ENCODE measurements at places on chromosomes 2 and 18.

DNA sequence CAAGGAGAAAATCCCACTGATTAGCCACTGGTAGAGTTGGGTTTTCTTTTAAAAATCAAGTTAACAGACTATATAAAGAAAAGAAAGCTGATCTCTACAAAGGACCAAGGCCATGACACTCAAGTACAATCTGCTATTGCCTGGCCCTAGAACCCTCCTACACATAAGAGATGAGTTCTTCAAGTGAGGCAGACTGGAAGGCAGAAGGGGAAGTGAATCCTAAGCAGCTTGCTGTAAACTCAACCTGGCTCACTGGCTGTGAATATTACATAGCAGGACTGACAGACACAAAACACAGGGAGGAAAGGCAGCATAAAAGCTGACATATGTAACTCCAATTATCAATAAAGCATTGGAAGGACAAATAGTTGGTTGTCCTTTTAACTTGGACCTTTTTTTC, 65.4 kb downstream of the TRIP12 start:
- no peak for DNase-seq

- DNase-seq = no peak
Measured at GRCh38 chr2:147375073-147375472, 469.8 kb upstream of the ACVR2A start.

GRCh38 chr2:210172219-210172575, 988 bp upstream of the KANSL1L start:
- no peak for DNase-seq

DNA sequence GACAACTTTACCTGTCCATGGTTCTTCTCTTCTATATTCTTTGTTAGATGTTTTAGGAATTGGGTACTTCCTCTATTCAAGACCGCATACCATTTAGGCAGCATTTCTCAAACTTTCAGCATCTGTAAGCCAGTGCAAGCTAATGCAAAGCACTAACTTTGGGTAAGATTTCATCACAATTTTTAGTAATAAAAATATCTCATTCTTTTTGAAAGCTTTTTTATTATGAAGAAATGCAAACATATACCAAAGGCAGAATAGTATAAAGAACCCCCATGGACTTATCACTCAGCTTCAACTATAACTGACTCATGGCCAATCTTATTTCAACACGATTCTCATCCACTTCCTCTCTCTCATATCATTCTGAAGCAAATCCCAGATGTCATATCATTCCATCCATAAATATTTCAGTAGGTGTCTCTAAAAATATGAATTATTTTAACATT, 32.9 kb downstream of the INO80C start:
- no peak for DNase-seq

DNA sequence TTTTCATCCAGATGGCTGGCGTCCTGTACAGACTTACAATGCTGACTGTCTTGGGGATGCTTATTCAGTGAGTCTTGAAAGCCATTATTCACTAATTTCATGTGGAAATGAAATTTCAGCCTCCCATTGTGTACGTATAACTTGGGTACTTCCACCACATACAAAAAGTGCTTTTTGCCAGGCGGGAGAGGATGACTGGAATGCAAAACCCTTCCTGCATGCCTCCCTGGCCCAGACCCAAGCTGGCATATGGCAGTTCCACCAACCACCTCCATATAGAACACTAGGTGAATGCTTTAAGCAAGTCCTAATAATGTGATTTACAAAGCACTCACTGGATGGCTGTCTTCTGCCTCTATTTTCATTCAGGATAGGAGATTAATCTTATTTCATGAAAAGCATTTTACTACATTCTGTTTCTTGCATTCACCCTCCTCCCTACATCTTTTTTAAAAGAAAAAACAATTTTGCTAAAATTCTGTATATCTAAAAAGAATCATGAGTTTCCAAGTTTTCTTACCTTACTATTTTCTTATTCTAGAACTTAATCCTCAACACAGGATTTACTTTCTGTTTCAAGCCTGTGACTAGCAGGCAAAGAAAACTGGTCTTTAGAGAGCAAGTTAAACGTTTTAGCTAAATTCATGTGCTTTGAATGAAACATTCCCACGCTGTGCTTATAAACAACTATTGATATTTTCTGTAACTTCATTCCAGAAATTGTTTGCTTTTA, 327.6 kb downstream of the NCKAP5 start:
- DNase-seq = no peak

- DNase-seq = no peak
Measured at GRCh38 chr2:204174034-204174433, 237.5 kb downstream of the ICOS start.

DNA sequence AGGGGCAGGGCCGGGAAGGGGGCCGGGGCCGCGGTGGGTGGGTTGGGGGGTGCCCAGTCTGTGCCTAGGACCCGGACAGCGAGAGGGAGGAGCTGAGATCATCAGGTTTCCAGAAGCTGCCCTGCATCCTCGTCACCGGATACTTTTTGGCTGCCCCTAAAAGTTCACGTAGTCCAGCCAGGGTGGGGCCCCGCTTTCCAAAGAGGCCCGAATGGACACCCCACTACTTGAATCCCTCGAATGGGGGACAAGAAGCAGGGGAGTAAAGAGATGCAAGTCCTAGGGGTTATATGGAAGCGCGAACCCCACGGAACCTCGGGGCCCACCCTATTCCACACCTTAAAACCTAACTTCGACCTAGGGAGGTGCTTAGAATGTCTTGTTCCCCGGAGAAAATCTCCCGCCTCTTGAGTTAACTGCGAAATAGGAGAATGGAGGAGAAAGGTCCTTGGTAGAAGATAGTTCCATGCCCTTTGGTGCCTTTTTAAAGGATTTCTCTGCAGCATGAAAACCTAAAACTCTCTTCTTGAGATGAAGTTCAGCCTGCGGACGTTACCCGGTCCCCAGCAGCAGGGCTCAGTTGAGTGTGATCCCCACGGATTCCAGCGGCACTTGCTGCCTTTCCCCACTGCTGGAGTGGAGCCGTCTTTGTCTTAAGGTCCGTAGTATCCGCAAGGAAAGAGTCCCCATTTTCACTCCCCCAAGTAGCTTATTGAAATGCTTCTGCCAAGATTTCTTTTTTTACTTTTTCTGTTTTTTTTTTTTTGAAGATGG, 2.1 kb upstream of the RNF152 start:
- no peak for DNase-seq

DNA sequence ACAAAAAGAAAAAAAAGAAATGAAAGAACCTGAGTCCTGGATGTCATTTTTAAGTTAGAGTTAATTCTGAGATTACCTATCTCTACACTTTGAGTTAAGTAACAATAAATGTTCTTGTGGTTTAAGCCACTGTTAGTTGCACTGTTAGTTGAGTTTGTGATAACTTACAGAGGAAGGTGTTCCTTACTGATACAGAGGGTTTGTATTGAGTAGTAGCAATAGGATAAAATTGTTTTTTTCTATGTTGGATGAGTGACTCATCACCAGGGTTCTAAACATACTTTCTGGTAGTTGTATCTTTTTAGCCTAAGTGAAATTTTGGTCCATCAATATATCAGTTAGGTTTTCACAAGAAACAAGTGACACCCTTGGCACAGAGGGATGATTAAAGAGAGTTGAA, 4.0 kb upstream of the LCLAT1 start:
- DNase-seq = no peak

DNA sequence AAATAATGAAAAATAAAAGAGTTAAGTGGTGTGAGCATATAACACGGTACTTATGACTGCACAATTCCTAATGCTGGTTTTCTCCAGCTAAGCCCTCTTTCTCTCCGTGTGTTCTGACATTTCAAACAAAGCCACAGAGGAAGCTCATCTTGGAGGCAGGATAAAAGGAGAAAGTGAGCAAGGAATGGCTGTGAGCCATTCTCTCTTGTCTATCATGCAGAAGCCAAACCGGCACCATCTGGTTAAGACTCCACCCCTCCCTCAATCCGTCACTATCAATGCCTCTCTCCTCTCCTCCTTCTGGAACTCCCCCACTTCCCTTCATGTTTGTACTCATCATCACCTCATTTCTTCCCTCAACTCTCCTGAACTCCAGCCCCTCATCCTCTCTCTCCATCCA, 210.4 kb downstream of the TMEM163 start:
- DNase-seq = no peak

Data from coronary artery (tissue), 2 donors.